ENCODE measurements at places on chromosomes 13 and 19.

DNA sequence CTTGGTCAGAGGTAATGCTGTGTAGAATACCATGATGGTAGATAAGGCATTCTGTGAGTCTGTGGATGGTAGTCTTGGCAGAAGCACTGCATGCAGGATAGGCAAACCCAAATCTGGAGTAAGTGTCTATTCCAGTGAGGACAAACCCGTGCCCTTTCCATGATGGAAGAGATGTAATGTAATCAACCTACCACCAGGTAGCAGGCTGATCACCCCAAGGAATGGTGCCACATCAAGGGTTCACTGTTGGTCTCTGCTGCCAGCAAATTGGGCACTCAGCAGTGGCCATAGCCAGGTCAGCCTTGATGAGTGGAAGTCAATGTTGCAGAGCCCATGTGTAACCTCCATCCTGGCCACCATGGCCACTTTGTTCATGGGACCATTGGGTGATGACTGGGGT, 155.0 kb downstream of the RAP2A start:
- no peak for DNase-seq

DNA sequence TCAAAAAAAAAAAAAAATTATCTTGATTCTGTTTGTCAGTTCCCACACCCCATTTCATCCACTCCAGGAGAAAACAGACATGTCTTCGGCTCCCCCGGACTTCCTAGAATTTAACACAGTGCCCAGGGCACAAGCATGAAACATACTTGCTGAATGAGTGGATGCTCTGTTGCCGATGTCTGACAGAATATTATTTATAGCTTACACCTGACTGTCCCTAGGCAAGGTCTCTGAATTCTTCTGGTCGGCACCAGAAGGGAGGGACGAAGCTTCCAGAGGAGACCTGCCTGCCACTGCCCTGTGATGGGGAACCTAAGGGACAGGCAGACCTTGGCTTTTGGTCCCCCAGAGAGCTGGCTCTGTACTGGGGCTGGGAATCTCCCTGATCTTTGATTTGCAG, 43.9 kb upstream of the PEG3 start:
- no peak for DNase-seq

GRCh38 chr19:5403968-5404640, 51.1 kb upstream of the ZNRF4 start:
- peak; percentile 60 for DNase-seq

GRCh38 chr19:18591735-18592385, 3.3 kb downstream of the REX1BD start:
- DNase-seq = no peak

- DNase-seq = no peak
These were observed 232.5 kb downstream of the SLC7A1 start for GRCh38 chr13:29362849-29363604.

- no peak for DNase-seq
These were observed 242.2 kb upstream of the EDNRB start for GRCh38 chr13:78160793-78161192.

DNA sequence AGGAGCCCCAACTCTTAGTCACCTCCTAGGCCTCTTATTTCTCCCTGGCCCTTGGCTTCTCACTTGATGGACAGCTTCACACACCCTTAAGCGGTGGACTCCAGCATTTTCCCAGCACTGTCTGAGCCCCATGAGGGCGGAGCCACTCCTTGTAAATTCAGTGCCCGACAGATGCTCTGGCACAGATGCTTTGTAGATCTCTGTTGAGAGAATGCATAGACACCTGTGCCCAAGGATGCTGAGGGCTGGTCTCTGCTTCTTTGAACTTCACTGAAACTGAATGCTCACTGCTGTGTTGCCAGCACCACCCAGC, 3.3 kb downstream of the SYCN start:
- DNase-seq = no peak

GRCh38 chr19:6717441-6717971, 2.9 kb downstream of the C3 start:
- no peak for DNase-seq

DNA sequence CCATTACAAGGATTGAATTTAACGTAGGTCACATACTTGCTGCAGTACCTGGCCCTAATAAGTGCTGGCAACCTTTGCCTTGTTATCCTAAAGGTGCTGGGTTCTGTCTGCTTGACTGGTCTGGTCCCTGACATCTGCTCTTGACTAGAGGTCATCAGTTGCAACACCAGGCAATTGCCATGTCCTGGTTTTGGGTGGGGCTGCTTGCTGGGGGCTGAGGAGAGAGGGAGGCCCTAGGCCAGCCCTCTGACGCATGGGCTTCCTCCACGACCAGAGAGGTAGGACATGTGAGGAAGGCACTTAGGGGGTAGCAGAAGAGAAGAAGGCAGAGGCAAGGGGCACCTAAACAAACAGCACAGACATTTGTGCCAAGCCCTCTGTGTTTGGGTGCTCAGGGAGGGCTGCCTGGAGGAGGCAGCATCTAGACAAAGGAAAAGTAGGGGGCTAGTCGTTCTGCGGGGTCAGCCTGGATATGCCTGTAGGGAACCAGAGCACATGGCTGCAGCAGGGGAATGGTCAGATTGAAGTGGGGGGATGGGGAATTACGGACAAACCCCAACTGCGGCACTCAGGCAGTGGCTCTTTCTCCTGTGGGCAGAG, 21.7 kb downstream of the VSTM2B start:
- no peak for DNase-seq

GRCh38 chr13:44464471-44464870, 90.8 kb downstream of the SERP2 start:
- no peak for DNase-seq

DNA sequence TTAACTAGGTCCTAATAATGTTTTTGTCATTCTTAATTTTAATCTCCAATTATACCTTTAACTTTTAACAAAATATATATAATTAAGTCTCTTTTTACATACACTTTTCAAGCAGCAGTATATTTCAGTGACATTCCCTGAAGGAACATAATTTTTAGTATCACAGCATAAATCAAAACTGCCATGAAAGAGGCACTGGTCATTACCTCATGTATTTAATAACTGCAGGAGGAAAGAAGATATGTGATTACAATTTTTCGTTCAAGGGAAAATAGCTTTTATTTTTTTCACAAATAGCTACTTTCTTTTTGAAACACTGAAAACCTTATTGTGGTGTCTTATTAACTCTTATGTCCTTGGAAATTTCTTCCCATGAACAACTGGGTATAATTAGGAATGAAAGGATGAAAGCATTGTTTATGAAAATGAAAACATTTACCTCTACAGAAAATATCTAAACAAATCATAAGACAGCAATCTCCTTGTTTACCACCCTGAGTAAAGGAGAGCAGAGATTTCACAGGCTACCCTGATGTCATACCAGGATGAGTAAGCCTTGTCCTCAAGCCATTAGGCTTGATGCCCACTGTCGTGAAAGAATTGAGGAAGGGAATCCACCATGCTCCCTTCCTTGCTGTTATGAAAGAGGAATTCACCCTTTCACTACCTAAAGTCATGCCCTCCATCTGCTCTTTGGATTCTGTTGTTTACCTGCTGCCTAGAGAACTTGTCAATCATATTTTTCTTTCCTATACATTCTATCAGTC, 877.2 kb upstream of the PCDH20 start:
- no peak for DNase-seq

- DNase-seq = no peak
These were observed 18.4 kb downstream of the LTBP4 start for GRCh38 chr19:40619333-40620160.

- DNase-seq = no peak
These were observed 13.3 kb upstream of the PSMD8 start for GRCh38 chr19:38360839-38361631.

DNA sequence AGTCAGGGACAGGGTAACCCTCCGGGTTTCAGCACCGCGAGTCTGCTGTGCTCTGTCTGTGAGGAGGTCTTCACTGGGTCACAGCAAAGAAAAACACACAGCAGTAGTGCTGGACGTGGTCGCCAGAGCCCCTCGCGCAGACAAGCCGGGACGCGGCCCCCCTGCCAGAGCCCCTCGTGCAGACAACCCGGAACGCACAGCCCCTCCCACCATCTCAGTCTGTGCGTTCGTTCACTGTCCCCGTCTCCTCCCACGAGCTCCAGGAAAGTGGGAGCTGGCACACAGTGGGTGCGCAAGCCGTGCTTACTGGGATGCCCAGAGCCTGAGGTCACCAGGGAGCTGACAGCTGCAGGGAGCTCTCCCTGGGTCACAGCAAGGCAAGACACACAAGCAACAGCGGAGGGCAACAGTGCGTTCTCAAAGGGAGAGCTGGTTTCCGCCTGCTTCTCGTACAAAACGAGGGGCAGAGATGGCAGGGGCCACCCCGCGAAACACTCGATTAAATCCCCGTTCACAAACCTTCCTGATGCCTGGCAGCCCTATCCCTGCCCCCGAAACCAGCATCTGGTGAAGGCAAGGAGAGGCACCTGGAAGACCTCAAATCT, 3.2 kb upstream of the PLPP2 start:
- no peak for DNase-seq

- DNase-seq = no peak
These were observed 49.3 kb downstream of the UFM1 start for GRCh38 chr13:38398711-38399493.

GRCh38 chr13:79780240-79780639, 299.3 kb downstream of the NDFIP2 start:
- DNase-seq = no peak

DNA sequence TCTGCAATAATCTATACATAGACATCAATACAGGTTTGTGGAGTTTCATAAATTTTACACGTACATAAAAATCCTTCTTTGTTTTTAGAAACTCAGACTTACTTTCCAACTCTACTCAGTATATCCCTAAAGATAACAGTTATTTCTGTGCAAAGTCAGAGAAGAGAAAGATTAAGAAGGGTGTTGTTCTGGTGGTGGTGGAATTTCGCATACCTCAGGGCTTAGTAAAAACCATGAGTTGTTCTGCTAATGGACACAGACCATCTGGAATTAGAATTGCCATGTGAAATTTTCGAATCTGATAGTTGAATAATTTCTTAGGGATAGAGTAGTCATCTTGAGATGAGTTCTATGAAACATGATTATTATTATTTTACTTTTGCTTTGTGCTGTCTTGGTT, 102.7 kb downstream of the ZAR1L start:
- no peak for DNase-seq

DNA sequence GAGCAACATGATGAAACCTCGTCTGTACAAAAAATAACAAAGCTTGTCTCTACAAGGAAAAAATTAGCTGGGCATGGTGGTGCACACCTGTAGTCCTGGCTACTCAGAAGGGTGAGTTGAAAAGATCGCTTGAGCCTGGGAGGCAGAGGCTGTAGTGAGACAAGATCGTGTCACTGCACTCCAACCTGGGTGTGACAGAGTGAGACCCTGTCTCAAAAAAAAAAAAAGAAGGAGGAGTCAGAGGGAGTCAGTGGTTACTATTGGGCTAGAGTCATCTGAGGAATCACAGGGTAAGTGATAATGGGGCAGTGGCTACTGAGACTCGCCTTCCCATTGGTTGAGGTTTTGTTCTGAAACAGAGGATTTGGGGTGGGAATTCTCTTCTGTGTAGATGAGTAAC, 1.9 kb upstream of the GPI start:
- DNase-seq = no peak

- no peak for DNase-seq
These were observed 241.8 kb downstream of the PCCA start for GRCh38 chr13:100330662-100331061.

DNA sequence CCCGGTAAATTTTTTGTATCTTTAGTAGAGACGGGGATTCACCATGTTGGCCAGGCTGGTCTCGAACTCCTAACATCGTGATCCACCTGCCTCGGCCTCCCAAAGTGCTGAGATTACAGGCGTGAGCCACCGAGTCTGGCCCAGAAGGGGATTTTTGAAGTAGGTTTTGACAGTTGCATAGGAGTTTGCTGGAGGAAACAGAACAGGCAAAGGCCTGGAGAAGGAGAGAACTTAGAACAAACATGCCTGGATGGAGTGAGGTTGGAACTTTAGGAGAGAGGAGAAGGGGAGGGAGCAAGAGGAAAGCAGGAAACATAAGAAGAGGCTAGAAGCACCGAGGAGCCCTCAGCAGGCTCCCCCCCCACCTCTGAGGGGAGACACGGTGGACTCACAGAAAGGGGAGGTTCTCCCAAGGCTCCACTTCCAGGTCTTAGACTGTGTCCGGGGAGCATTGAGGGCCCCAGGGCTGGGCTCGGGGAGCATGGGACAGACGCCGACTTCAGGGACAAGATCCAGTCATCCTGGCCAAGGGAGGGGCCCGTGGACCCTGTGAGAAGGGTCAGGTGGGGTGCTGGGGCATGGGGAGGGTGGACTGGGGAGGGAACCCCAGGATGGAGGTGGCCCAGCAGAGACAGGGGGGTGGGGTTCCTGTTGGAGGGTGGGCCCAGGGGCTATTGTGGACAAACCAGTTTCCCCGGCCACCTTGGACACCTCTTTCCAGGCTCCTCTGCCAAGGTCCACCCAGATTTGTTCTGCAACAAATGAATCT, 1.8 kb upstream of the FBN3 start:
- no peak for DNase-seq

DNA sequence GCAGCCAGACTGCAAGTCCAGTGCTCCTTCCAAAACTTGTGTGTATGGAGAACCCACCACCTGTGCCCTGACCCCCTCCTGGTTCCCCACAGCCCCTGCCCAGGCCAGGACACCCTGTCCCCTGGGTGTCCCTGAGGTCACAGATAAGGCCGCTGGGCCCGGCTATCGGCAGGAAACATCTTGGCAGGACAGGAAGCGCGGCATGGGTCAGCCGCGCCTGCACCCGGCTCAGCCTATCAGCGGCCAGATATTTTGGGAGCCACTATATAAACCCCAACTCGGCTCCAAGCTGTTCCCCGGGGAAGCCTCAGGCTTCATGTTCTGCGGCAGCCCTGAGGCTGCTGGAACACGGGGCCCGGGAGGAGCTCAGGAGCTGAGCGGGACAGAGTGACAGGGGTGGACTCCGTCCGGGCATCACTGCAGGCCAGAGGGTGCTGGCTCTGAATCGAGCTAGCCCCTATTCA, 60.8 kb downstream of the AP1M1 start:
- DNase-seq = no peak

DNA sequence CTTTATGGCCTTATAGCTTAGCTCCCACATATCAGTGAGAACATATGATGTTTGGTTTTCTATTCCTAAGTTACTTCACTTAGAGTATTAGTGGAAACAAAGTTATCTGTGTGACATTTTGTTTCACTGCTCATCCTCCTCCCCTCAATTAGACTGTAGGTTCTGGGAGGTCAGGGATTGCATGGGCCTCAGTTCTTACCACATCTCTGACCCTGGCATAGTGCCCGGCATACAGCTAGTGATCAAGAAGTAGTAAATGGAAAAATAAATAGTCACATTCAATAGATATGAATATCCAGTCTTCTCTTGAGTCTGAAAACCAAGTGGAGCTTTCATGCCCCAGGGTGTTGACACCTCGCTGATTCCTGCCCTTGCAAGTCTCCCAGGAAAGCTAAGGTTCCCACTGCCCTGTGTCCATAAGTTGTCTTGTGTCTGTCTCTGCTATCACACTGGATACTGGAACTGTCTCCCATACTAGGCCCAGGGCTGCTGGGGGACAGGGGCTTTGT, 249.5 kb upstream of the TSHZ3 start:
- DNase-seq = no peak
